ENCODE measurements at places on chromosomes 2 and 18.

DNA sequence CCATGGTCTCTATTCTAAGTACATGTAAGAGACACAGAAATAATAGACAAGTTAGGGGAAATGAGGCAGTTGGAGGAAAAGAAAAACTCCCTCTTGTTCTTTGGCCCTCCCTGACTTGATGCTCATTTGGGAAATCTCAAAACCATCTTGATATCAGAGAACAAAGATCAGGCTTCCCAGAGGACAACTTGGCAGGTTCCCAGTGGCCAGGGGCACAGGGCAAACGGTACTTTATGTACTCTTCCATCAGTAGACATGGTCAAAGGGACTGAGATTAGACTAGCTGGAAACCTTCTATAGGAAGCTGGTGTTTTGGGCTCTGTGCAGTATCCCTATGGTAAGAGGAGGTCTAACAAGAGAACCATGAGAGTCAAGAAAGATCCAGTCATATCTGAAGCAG, 56.6 kb downstream of the NCKAP5 start:
- DNase-seq = no peak

DNA sequence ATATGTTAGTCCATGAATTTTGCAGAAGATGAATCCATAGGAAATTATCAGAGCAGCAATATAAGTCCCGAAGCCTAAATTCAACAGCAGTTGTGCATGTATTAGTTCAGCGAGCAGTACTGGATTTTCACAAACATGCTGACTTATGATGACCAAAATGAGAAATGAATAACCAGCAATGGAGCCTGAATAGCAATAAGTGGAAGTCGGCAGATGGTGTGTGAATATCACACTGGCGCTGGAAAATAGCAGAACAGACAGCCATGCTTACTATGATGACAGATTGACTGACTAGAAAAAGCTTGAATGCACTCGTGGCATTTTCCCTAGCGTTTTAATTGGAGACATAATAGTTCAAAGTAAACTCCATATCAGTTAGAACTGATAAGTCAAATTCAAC, 1114.5 kb downstream of the DSC3 start:
- DNase-seq = no peak

DNA sequence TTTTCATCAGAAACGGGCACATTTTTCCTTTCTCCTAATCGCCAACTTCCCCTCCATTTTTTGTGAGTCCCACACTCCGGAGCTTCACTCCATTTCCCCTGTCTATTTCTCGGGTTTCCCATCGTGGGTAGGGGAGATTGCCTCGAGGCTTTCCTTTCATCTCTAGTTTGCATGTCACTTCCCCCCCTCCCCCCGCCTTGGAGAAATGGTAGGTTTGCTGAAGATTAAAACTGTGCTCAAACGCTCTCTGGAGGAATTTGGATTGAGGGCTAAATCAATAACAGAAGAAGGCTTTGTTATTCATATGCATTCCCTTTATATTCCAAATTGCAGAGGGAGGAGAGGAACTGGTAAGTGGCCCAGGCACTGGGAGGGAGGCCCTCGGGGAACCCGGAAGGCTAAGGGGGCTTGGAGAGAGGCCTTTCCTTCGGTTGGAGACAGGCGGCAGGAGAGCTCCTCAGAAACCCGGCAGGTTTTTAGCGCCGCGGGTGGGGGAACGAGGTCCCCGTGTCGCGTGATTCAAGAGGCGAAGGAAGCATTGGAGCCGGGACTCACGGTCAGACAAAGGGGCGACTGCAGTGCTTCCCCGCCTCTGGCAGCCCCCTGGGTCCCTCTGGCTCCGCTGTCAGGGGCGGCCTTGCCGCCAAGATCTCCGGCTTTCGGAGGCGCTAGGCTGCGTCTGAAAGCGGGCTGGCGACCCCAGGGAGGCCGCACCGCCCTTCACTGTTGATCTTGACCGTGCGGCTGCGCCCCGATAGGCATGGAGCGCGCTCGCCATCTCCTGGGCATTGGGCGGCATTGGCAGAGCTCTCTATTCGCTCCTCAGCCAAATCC, 2.4 kb upstream of the HOXD12 start:
- peak; percentile 21 for DNase-seq

GRCh38 chr2:18381386-18381785, 179.1 kb downstream of the RDH14 start:
- no peak for DNase-seq

DNA sequence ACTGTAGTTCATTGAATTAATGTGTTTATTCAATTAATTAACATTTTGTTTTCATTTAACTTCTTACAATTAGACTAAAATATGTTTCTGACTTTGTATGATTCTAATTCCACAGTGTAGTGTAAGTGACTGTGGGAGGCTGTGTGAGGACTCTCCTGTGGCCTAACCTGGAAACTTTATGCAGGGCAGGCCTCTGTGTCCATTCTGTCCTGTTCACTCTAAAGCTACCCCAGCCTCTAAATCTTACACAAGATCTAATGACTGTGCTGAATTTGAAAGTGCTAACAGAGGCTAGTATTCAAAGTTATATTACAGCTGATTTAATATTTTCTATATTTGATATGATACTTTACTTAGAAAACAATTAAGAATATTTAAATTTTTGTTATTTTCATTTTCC, 270.5 kb upstream of the CDH19 start:
- DNase-seq = no peak

All from stimulated activated CD8-positive, alpha-beta memory T cell treated with anti-CD3 and anti-CD28 coated beads, Interleukin-12 subunit alpha, Interleukin-12 subunit beta, amount 100 ng/mL, for 4 hours (primary cell).